ENCODE measurements at places on chromosomes 11 and 22.

GRCh38 chr11:28760676-28761390, 652.6 kb downstream of the METTL15 start:
- no peak for DNase-seq

DNA sequence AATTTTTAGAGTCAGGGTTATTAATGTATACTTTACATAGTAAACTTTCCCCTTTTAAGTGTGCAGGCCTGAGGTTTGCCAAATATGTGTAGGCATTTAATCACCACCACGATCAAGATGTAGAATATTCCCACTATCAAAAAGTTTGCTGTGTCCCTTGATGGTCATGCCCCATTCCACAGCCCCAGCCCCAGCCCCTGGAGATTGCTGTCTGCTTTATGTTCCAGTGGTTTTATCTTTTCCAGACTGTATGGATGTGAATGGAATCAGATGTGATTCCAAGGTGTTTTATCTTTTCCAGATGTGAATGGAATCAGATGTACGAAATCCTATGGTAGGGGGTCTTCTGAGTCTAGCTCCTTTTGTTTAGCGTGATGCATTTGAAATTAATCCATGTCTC, 93.1 kb upstream of the B3GAT1 start:
- DNase-seq, result no peak

DNA sequence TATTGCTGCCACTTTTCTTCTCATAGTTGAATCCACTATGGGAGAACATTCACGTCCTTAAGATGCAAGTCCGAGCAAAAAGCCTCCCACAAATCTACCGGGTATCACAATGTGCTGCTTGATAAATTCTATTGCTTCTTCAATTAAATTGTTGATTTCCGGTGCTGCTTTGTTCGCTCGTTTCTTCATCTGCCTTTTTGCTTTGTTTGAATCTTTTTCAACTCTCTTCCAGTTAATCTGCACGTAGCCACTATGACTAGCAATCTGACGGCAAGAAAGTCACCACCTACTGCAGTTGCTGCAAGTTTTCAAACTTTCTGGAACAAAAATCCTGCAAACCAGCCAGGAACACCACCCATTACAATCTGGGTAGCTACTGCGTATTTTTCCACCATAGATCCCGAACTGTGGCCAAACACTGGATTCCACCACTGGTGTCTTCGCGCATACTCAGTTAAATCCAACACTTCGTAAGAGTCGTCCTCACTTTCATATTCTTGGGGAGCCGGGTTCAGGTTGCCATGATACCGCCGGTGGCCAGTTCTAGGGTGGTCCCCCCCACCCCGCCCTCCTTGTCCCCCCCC, 59.1 kb downstream of the CLMP start:
- DNase-seq, result no peak

DNA sequence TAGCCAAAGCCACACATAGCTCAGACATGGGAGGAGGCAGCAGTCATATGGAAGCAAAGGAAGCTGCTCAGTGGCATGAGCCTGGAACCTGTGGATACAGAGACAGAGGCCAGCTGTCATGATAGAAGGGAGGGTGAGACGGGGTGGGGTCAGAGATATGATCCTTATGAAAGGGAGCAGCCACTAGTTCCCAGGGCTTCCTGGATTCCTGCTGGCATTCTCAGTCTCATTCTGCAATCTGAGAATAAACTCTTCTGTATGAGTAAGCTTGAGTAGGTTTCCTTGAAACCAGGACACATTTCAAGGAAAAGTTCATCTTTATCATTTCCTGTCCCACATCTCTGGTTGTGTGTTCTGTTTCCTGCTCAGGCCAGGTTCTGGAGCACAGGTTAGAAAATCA, 220.2 kb upstream of the SNX19 start:
- no peak for DNase-seq

DNA sequence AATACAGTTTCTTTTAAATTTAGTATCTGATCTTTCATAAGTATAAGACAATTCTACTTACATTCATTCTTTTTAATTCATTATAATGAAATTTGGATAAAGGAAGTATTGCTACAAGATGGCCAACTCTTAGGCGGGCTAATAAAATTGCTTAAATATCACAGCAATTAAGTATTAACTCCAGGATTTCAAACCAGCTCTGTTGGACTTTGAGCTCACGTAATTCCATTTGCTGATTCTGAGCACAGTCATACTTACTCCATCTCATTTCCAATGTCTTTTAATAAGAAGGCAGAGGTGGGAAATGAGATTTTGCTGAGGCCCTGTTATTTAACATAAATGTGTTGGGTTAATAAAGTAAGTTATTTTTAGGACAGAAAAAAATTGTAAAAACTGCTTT, 748.1 kb downstream of the KCNA4 start:
- no peak for DNase-seq

- DNase-seq, result no peak
These were observed 11.6 kb downstream of the IL2RB start for GRCh38 chr22:37137903-37138665.

DNA sequence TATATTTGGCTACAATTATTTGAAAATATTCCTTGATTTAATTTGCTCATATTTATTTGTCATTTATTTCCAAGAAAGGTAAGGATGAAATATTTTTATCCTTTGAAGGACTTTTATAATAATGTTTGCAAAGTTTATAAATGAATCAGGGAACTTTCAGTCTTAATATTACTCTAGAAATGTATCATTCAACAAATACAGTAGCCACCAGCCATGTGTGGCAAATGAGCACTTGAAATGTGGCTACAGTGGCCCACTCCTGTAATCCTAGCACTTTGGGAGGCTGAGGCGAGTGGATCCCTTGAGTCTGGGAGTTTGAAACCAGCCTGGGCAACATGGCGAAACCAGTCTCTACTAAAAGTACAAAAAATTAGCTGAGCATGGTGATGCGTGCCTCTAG, 20.3 kb upstream of the PHF21A start:
- DNase-seq, result no peak

DNA sequence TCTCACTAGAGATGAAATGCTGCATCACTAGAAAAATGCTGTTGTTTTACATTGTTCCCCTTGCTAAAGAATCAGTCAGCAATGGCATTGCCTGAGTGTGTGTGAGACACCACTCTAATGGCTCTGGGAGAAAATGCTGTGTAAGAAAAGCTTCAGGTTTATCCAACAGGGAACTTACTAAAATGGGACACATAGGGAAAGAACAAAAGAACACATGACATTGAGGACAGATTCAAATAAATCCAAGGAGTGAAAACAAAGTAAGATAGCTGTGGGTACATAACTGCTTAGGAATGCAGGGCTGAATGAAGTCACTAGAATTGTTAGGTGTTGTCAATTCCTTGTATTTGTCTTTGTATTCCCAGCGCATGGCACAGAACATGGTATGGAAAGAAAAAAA, 24.2 kb downstream of the BLID start:
- DNase-seq, result no peak

GRCh38 chr11:45676522-45677095, 11.2 kb upstream of the CHST1 start:
- DNase-seq, result no peak

- no peak for DNase-seq
These were observed 23.4 kb downstream of the PANX1 start for GRCh38 chr11:94151903-94152677.

DNA sequence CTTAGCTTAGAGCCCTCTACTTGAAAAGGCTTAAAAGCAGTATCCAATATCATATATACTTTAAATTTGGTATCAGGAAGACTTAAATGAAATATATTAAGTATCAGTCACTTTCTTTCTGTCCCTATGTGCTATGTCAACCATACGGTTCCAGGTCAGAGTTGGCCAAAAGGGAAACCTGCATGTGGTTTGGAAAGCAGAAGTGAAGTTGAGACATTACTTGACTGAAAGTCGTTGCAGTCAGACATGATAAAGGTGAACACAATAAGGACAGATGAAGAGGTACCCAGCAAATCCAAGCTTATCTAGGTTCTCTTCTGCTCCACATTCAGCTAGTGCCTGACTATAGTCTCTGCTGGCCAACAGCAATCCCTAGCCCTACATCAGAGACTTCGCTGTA, 336.8 kb downstream of the KCNA4 start:
- no peak for DNase-seq

GRCh38 chr11:7892840-7893254, 38.2 kb downstream of the OR10A6 start:
- DNase-seq, result no peak

- no peak for DNase-seq
These were observed 34.9 kb downstream of the CD44 start for GRCh38 chr11:35173616-35174566.

DNA sequence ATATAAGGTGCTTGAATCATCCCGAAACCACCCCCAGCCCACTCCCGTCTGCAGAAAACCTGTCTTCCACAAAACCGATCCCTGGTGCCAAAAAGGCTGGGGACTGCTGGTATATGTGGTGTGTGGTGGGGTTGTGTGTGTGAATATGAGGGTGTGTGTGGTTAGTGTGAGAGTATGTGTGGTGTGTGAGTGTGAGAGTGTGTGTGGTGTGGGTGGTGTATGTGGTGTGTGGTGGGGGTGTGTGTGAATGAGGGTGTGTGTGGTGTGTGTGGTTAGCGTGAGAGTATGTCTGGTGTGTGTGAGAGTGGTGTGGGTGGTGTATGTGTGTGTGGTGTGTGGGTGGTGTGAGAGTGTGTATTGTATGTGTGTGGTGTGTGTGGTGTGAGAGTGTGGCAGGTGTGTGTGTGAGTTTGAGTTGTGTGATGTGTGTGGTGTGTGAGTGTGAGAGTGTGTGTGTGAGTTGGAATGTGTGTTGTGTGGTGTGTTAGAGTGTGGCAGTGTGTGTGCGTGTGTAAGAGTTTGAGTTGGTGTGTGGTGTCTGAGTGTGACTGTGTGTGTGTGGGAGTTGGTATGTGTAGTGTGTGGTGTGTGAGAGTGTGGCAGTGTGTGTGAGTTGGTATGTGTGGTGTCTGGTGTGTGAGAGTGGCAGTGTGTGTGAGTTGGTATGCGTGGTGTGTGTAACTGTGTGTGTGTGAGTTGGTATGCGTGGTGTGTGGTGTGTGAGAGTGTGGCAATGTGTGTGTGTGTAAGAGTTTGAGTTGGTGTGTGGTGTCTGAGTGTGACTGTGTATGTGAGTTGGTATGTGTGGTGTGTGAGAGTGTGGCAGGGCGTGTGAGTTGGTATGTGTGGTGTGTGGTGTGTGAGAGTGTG, 6.5 kb downstream of the UPK3A start:
- DNase-seq, result no peak

DNA sequence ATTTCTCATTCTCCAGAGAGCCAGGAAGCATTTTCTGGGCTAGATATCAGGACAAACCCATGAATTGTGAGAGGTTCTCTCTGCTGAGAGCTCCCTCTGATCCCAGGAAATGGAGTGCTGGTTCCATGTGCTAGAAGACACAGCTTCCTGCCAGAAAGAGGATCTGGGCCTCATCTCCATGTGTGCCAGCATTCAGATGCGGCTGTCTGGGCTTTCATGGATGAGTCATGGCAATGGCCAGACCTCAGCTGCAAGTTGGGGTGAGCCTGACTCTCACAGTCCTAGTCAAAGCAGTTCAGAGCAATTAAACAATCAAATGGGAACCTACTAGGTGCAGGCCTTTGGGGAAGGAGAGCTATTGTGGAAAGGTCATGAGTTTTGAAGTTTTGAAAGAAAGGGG, 82.3 kb upstream of the EED start:
- DNase-seq, result peak; percentile 13

GRCh38 chr11:77231800-77232199, 69.7 kb downstream of the GDPD4 start:
- DNase-seq, result no peak

DNA sequence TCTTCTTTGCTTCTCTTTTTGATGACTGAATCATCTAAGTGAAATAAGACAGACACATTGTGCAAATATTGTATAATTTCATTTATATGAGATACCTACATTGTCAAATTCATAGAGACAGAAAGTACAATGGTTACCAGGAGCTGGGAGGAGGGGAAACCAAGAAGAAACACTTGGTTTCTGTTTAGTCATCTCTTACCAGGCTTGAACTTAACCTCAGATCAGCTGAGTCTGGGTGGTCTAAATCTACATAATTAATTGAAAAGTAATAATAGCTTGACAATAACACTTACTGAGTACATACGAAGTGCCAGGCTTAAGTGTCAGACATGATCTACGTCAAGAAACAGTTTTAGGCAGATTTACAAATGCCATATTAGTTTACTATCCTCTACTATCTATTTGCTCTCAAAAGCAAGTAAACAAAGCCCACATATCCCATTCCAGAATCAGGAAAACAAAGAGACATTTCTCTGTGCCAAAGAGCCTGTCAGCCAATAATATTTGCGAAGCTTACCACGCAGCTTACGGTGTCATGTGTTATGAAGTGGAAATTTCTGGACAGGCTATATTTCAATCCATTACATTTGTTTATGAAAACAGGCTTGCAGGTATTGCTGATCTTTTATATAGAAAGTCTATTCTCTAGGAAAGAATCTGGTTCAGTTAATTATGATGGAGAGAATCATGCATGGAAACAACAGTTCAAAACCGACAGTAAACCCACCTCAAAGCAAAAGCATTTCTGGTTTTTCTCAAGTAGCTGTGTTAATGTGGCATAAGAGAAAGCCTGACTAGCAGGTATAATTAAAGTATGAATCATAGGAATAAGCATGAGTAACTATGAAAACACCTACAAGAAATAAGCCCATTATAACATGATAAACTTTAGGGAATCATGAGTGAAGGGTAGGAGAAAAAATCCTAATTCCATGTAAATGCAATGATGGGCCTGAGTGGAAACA, 2.7 kb upstream of the ARHGAP42 start:
- DNase-seq, result no peak
